ENCODE measurements at places on chromosomes 11 and 22.

DNA sequence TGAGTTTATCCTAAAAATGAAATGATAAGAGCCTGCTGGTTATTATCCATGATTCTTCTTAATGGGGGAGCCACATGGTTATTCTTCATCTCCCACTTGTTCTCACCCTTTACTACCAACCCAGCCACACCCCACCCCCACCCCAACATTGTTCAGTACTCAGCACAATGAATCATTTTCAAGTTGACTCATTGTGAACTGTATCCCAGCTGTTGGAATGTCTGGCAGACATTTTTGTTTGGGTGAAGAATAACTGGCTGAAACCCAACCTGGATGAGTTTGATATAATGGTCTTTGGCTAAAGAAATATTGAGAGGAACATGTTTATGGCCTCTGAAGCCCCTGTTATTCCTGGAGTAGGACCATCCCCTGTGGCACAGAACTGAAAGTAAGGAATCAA lies 136.2 kb downstream of the ELP4 start:
- no peak for DNase-seq

DNA sequence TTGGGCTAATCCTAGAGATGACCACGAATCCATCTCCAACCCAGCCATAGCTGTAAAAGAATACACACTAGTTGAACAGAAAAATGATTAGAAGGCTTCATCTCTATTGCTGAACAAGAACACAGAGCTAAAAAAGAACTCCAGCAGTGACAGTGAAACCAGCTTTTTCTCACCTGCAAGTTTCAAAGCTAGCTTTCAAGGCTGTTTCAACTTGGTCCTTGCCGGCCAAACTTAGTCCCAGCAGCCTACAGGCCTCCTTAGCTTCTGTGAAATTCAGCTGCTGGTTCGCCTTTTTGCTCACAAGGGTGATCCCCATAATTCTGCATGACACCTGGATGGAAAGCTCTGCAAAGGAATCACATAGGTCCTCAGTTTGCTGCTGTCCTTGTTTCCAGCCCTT lies 4.4 kb downstream of the LYVE1 start:
- DNase-seq = no peak

- DNase-seq = no peak
Measured at GRCh38 chr22:35407362-35407761, 7.4 kb downstream of the MCM5 start.

- DNase-seq = no peak
Measured at GRCh38 chr11:129737831-129738230, 77.8 kb upstream of the TMEM45B start.

GRCh38 chr22:34973926-34974325 lies 92.0 kb upstream of the ISX start:
- DNase-seq = peak; percentile 46

GRCh38 chr11:65915821-65916251 lies 3.0 kb downstream of the C11orf68 start:
- peak; percentile 80 for DNase-seq

DNA sequence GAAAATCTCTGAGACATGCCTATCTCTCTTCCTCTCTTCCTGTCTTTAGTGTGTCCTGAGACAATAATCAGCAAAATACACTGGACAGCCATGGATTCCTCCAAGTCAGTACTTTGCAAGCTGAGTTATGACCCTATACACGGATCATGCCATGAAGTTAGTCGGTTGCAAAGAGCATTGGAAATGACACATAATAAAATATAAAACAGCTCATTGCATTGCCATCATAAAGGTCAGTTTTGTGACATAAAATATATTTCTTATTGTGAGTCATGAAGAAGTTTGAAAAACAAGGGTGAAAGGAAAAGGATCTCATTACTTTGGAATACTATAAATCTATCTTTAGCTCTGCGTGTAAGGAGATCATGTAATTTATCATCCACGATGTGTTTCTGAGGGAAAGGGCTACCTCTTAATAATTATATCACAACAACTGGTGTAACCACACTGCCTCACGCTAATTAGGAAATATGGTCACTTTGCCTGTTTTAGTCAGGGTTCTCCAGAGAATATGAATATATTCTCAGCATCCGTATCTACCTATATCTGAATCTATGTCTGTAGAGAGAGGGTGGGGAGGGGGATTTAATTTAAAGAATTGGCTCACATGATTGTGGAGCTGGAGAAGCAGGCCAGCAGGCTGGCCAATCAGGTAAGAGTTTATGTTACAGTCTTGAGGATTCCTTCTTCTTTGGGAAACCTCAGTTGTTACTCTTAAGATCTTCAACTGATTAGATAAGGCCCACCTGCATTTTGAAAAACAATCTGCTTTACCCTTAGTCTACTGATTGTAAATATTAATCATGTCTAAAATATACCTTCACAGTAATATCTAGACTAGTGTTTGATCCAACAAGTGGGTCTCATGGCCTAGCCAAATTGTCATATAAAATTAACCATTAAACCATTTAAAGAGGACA lies 198.8 kb downstream of the FAT3 start:
- DNase-seq = no peak

- DNase-seq = no peak
Measured at GRCh38 chr11:57073128-57073527, 84.4 kb downstream of the OR5AK2 start.

GRCh38 chr11:67442504-67443404 lies 522 bp downstream of the CORO1B start:
- DNase-seq = no peak

- DNase-seq = no peak
Measured at GRCh38 chr11:74196781-74197486, 25.8 kb downstream of the PPME1 start.

- DNase-seq = no peak
Measured at GRCh38 chr11:85021058-85021457, 606.1 kb downstream of the DLG2 start.

GRCh38 chr11:33366918-33367317 lies 109.7 kb downstream of the HIPK3 start:
- no peak for DNase-seq

GRCh38 chr11:47225552-47226400 lies 11.0 kb downstream of the DDB2 start:
- no peak for DNase-seq

GRCh38 chr22:25488244-25489020 lies 76.0 kb upstream of the GRK3 start:
- no peak for DNase-seq

DNA sequence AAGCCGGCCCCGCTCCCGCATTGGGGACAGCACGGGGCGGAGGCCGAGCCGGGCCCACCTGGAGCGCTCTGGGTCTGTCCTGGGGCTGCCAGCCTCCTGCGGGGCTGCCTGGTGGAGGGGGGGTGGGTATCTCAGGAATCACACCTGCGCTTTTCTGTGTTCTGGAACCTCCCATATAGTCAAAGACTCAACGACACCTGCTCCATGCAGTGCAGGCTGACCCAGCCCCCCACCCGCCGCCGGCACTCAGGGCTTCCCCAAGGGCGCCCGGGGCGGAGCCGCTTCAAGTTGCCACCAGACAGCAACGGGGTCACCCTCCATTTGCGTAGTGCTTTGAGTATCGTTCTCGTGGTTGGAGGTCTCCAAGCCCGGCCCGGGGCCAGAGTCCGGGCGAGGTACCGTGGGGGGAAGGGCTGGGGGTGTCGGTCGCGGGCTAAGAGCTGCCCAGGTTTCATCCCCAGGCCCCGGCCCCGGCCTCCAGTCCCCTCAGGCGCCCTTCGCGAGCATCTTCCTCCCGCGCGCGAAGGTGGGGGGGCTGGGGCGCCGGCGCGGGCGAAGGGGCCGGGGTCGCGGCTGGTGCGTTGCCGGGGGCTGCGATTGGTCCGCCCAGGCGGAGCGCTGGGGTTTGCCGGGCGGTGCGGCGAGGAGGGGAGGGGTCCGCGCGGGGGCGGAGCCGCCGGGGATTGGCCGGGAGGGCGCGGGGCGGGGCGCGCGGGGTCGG lies 6.6 kb downstream of the TSPAN4 start:
- DNase-seq = peak; percentile 90

All from endodermal cell (in vitro differentiated cells).